ENCODE measurements at places on chromosomes 1 and 21. TPM values are rescaled to one million over a fixed set of nuclear protein-coding genes. Genes with fewer than 3 reads are reported as not detected.

ZFYVE9 gene
- 23.4 TPM for polyA plus RNA-seq

RNF186 gene
- polyA plus RNA-seq, result not detected

VWA1 gene
- 68.4 TPM for polyA plus RNA-seq

GJA9 gene
- polyA plus RNA-seq, result not detected

PIK3R3 gene
- polyA plus RNA-seq, result 13.3 TPM

AIRE gene
- polyA plus RNA-seq, result not detected

CRYAA gene
- polyA plus RNA-seq, result not detected

DNA sequence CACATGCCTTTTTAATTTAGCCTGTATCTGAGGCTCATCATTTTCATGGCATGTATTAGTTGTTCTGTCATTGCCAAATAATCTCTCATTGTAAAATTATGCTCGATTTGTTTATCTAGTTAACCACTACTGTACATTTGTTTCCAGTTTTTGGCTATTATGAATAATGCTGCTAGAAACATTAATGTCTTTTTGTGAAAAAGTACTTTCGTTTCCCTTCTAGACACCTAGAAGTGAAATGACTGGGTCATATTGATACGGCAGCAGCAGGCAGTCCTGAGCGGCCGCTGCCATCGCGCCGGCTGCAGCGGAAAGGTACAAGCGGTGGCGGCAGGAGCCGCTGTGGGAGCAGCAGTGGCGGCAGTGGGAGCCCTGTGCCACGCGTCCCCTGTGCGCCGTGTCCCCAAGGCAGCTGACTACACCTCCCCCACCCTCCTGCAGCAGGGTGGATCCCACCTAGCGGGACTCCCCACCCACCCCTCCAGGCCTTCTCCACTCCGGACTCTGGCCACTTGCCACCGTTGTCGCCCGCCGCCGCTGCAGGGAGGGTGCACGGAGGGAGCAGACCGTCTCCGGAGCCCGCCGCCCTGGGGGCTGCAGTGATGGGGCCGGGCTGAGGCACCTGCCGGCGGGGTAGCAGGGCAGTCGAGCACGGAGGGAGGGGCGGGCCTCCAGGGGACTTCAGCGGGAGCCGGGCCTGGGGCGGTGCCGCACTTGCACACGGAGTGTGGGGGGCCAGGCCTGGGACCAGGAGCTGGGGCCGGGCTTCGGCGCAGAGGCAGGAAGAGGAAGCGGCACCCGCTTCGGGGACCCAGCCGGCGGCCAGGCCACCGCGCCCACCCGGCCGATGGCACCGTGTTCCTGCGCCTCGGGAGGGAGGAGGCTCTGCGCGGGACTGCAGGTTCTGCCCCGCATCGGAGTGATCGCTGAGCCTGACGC is 66.8 kb upstream of the RGS7 start:
- peak; percentile 7 for DNase-seq

GRCh38 chr1:157799996-157800395 is 19.9 kb downstream of the FCRL1 start:
- DNase-seq, result no peak

DNA sequence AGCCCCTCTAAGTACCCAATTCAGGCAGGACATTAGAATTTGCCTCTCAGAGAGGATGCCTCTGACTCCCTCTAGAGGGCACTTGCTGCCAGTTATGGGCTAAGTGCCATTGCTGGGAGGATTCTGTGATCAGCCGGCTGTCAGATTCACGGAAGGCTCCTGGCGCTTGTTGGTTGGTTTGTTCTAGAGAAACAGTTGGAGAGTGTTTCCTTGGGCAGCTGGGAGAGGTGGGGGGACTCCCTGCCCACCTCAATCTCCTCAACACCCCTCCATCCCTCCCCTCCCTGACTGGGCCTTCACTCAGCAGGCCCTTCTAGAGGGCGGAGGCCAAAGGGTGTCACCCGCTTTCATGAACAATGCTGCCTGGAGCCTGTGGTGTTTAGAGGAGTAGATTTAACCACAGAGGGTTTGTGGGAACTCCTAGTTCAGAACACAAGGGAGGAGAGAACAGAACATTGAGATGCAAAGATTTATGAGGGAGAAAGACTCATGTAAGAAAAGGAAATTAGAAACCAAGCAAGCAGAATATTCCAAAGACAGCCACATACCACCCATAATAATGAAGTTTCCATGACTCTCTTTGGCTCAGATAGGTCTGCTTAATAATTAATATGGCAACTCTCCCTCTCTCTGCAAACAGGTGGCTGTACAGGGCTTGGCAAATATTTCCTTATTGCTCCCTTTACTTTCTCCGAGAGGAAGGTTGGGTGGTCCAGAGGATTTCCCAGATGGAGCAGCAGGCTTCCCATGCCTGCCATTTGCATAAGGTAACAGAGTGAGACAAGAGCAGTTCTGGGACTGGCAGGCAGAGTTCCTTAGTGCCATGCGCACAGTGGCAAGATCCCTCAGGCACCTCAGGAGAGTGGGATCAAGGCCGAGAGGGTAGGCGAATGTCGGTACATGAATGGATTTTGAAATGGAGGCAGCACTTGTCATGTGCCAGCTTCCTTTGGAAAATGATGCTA is 30.0 kb upstream of the ACP6 start:
- peak; percentile 68 for DNase-seq

DNA sequence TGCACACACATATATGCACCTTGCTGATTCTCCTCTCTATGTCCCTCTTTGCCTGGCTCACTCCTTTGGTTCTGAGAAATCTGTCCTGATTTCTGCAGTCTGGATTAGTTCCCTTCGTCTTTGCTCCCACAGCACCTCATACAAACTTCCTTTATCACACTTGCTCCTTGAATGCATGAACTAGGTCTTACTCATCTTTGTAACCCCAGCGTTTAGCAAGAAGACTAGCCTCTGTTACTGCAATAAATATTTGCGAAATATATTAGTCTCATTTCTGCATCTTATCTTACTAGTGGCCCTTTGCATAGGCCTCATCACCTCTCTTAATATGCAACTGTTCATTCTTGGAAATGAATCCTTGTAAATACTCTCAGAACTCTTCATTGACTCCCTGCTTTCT is 11.4 kb downstream of the SMYD2 start:
- DNase-seq, result no peak

DNA sequence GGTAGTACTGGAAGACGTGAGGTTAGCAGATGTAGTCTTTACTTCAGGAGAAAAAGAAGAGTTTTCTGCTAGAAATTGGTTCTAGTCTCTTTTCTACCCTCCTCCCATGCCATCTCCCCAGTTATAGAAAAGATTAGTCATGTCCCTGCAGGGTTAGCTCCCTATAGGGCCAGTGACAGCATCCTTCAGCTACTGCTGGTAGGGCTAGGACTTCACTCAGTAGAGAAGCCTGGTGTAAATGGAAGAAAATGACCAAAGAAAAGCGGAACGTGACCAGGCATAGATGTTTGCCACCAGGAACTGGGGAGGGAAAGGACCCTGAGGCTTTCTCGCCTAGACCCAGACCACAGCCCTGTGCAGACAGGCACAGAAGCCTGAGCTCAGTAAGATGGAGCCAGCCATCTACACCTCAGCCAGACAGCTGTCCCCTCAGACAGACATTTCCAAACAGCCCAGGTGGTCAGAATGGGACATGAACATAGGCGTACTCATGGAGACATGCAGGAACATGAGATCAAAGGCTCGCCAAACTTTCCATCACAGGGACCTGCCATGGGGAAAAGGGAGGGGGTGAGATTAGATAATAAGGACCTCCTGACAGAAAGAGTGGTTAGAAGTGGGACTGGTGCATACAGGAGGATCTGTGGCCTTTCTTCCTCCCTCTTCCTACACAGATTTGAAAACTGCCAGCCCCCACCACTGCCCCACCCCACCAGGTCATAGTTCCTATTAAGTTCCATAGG is 23.5 kb upstream of the SLAMF9 start:
- no peak for DNase-seq

- no peak for DNase-seq
Measured at GRCh38 chr1:86826856-86827255, 87.1 kb downstream of the SELENOF start.
